ENCODE measurements at places on chromosomes 6 and 20.

DNA sequence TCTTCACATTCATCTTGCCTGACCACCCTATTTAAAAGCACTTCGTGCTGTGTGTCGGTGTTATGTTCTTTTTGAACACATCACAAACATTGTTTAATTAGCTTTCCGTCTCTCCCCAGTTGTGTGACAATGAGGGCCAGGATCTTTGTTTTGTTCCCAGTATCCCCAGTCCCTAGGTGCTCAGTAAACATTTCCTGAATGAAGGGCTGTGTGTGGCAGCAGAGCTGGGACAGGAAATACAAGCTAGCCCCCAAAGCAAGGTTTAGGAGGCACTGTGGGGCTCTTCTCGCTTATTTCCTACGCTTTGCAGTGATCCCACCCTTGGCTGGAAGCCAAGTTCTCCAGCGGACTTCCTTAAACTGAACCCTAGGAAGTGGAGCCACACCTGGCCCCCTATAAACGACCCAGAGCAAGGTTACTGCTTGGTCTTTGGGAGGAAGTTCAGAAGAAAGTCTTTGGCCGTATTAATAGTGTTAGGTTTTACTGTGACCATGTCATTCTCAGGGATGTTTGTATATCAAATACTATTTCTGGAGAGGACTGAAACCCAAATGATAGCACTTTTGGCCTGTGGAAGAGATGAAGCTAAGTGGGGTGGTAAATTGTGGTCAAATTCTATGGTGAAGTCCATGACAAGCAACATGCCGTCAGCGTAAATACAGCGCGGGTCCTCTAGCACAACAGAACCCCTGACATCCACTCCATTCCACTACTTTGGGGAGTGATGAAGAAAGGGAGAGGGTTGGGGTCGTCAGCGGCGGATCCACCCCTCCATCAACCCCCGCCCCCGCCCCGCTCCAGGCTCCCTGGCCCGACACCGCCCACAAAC lies 570 bp upstream of the FANCE start:
- no peak for DNase-seq

GRCh38 chr6:47475319-47475816 lies 2.2 kb upstream of the CD2AP start:
- DNase-seq: no peak

DNA sequence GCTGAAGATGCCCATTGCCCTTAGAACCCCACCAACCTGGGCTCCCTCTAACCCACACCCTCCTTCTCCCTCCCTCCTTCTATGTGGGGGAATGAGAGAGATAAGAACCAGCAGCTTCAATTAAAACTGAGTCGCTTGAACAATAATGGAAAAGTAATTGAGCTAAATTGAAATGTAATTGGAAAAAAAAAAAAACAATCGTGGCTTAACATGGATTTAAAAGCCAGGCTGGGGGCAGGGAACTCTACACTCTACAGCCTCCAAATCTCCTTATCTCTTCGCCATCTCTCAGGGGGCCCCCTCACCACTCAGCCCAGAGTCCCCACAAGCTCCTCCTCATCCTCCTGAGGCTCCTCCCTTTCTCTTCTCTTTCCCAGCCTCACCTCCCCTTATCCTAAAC lies 83.2 kb downstream of the MDGA1 start:
- DNase-seq: no peak

- DNase-seq: peak; percentile 26
These were observed 14.0 kb downstream of the HIVEP1 start for GRCh38 chr6:12026120-12026519.

GRCh38 chr6:96862560-96862959 lies 25.3 kb upstream of the GPR63 start:
- no peak for DNase-seq

GRCh38 chr20:4875578-4876067 lies 125.7 kb downstream of the SLC23A2 start:
- no peak for DNase-seq

GRCh38 chr6:167907837-167908681 lies 81.3 kb downstream of the AFDN start:
- DNase-seq: no peak

DNA sequence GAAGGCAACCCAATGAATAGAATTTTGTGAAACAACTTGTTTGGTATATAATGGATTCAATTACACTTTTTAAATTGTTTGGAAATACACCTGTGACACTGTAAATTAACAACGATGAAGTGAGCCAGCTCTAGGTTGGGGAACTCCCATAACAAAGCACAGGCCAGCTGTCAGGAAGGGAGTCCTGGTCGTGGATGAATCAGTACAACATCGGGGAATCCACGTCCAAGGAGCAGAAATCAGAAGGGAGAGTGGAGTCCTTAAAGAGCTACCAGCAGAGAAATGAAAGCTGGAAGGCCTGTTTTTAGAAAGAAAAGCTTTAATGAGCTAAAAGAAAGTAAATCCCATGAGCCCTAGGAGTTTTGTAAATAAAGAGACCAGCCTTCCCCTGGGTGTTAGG lies 223.1 kb upstream of the SLC35B3 start:
- no peak for DNase-seq

DNA sequence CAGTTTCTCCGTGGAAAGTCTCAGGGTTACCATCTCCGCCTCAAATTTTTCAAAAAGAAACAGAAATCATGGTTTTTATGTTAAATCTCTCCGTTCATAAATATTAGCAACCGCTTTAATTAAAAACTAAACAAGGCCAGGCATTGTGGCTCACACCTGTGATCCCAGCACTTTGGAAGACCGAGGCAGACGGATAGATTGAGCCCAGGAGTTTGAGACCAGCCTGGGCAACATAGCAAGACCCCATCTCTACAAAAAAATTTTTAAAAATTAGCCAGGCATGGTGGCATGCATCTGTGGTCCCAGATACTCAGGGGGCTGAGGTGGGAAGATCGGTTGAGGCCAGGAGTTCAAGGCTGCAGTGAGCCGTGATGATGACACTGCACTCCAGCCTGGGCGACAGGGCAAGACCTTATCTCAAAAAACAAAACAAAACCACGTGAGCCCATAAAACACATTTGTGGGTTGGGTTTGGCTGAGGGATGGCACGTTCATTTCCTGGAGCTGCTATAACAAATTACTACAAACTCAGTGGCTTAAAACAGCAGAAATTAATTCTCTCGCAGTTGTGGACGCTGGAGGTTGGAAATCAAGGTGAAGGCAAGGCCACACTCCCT lies 223.2 kb downstream of the ZNF217 start:
- DNase-seq: no peak

DNA sequence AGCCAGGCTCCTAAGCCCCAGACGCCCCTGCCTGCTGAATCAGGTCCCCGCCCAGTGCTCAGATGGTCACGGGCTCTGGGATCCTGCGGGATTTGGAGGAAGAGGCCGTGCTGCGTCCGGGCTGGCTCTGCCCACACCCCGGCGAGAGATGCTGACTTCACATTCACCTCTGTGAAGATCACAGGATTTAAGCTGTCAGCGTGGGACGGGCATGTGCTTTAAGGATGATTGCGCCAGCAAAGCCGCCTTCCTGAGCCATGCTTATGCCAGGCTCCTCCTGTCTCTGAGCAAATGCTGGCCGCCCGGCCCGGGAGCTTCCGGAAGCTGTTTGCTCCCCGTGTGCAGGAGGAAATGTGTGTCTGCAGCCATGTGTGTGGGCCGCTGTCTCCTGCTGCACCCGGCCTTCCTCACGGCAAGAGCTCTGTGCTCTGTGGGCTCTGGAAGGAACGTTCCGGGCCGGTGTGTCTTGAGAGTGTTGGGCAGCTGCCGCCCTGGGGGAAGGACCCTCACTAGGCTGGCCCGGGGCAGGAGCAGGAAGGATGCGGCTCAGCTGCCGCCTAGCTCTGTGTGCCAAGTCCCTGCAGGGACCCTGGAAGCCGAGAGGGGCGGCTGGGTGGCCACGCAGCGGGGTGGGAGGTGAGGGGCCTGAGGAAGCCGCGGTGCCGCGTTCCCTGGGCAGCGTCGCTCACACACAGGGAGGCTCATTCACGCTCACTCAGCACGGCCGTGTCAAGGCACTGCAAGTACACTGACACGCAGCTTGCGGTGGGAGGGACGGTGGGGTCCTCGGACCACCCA lies 19.0 kb upstream of the BHLHE23 start:
- DNase-seq: peak; percentile 59

DNA sequence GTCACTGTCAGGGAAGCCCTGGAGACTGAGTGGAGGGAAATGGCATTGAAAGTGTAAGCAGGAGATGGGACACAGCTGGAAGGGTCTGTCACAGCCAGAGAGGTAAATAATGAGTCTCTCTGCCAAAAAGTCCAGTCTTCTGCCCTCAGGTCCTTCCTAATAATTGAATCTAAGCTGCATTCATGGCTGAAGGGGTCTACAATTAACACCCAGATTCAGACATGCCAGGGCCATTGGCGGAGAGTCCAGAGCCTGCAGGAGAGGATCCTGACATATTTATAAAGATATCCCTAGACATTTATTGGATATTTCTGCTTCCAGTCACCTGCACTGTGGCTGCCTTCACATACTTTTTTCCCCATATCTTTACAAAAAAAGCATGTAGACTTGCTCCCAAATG lies 89.0 kb downstream of the LRFN2 start:
- DNase-seq: no peak

DNA sequence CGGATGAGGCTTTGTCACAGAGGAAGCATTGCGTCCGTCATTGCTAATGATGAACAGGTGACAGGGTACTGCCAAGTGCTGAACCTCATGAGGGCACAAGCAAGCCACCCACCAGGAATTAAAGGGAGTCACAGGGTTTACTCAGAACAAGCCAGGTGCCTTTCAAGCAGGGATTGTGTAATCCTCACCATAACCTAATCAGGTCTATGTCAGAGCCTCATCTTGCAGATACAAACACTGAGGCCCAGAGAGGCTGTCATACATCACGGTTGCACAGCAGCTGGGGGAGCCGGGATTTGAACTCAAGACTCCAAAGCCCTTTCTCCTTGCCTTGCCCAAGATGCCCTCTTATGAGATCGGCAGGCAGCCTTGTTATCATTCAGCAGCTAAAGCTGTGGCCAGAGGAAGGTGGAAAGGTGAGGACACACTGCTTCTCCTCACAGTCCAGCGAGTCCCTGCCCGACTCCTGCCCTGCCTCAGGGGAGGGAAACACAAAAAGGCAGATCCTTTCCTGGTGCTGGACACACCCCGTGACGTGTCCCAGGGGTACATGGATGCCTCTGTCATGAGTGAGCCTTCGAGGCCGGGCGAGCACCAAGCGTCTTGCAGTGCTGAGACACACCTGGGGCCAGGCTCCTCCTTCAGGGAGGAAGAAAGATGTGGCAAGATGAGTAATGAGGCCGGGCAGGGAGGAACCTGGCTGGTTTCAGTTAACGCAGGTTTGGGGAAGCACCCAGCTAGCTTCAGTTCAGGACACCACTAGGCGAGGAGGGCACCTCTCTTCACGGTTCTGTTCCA lies 214.9 kb downstream of the LY86 start:
- DNase-seq: no peak

- DNase-seq: no peak
These were observed 656.2 kb downstream of the FRK start for GRCh38 chr6:115404446-115404845.

- DNase-seq: no peak
These were observed 1418.5 kb downstream of the KHDRBS2 start for GRCh38 chr6:60867548-60867947.

- DNase-seq: peak; percentile 33
These were observed 153.4 kb downstream of the MBOAT1 start for GRCh38 chr6:20058912-20059311.

- DNase-seq: peak; percentile 59
These were observed 14.8 kb upstream of the HLA-DRB1 start for GRCh38 chr6:32604434-32604877.

DNA sequence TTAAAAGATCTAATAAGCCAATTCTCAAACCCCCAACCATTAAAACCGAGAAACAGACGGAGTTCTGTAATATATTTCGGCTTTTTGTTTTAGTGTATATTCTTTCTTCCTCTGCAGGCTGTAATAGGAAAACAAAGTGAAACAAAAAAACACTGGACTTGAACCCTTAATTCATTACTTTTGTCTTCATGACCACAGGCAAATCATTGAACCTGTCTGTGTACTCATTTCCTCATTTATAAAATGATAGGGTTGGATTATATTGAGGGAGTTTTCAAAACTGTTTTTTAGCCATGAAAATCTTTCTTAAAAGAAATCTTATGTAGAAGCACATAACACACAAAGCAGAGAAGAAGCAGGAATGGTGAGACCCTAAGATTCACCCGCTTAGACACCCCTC lies 278.8 kb downstream of the CD83 start:
- DNase-seq: no peak

DNA sequence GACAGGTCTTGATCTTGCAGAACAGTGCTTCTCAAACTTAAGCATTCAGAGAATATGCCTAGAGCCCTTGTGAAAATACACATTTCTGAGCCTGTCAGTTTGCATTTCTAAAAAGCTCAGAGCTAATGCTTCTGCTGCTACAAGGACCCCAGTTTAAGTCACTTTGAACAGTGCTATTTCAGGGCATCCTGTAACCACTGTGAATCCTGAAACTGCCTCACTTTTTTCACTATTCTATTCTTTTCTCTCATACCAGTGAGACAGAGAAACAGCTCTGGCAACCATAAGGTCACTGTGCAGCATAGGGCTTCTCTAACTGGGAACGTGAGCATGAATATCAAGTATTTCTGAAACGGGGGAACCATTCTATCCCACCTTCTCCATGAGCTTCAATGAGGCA lies 51.2 kb downstream of the LGSN start:
- no peak for DNase-seq

DNA sequence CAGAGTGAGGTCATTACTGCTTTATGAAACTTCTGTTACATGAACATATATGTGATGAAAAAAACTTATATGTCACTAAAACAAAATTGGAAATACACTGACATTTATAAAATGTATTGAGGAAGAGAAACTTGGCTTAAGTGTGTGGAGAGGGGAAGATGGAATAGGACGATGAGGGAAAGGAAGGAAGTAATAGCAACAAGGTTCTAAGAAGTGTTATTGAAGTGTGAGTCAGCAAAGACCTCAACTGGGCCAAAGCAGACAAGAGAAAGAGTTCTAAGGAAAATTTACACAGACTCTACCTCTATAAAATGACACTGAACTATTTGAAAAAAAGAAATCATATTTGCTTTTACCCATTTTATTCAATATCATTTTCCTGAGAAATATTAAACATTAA lies 38.3 kb downstream of the SNX3 start:
- DNase-seq: peak; percentile 42

GRCh38 chr6:6588924-6589709 lies 597 bp downstream of the LY86 start:
- peak; percentile 38 for DNase-seq
